Stimulated activated effector memory CD8-positive, alpha-beta T cell treated with anti-CD3 and anti-CD28 coated beads, Interleukin-12 subunit alpha, Interleukin-12 subunit beta, amount 100 ng/mL, for 72 hours (primary cell): ENCODE measurements at places on chromosomes 5 and 9.

DNA sequence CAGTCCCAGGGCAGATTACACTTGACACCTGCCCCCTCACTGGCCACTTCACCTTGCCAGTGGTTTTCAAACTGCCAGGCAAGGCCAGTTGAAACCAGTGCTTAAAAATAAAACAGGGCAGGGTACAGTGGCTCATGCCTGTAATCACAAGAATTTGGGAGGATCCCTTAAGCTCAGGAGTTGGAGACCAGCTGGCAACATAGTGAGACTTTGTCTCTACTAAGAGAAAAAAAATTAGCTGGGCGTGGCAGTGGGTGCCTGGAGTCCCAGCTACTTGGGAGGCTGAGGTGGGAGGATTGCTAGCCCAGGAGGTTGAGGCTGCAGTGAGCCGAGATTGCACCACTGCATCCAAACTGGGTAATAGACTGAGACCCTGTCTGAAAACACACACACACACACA is 58.1 kb downstream of the ROPN1L start:
- no peak for DNase-seq

GRCh38 chr9:6889868-6890267 is 132.1 kb downstream of the KDM4C start:
- DNase-seq: no peak

DNA sequence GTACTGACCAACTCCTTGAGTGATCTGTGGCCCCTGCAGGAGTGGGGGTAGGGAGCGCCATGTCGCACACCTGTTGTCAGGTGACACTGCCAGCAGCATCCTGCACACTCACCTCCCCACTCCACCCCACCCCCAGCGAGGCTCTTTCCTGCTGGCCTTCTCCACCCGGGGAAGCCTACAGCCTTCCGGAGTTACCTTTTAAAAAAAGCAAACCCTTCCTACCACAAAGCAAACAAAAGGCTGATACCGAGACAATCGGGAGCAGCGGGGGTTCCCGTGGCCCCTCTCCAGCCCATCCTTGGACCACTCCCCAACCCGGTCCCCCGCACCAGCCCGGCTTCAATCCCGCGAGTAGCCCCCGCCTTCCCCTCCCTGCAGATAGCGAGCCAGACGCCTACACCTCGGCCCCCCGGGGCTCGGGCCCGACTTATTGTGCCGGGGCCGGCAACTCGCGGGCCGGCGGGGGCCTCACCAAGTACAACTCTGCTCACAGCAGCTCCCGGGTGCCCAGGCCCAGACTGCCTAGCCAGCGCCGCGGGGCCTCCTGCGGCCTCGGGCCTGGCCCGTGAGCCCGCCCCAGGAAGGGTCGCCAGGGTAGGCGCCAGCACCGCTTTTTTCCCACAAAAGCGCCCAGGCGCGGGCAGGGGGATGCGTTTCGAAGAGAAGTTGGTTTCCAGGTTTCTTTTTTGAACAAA is 724 bp downstream of the MACROH2A1 start:
- DNase-seq: peak; percentile 69

DNA sequence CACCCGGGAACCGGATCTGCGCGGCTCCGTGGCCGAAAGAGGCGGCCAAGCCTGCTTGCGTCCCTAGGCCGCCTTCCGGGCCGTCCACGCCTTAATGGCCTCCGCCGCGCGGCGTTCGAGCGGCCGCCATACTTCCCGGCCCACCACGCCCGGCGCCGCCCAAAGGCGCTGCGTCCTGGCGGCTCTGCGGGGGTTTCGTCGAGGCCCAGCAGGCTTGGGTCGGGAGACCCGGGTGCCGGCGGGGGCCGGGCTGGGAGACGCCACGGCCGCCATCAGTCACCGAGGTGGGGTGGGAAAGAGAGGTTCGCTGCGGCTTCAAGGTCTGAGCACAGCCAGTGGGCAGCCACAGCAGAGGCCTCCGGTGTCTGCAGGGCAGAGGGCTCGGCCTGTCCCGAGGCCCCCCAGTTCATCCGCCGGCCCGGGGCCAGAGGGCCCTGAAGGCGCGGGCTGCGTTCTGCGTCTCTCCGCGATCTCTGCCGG is 545.8 kb upstream of the CDH10 start:
- DNase-seq: no peak

DNA sequence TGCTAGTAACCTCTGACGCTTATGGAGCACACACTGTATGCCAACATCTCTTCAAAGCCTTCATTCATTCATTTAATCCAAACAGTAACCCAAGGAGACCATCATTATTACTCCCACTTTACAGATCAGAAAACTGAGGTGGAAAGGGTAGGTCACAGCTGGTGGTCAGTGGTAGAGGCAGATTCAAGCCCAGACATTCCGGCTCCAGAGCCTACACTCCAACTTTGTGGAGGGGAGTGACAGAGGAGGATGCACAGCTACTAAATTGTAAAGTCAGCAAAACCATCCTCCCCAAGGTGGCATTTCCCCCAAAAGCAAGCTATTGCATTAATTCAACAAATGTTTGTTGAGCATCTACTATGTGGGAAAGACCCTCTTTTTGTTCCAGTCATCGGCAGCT is 110.5 kb upstream of the CPEB4 start:
- DNase-seq: no peak

- no peak for DNase-seq
Measured at GRCh38 chr9:111559000-111559610, 34.1 kb downstream of the ZNF483 start.

DNA sequence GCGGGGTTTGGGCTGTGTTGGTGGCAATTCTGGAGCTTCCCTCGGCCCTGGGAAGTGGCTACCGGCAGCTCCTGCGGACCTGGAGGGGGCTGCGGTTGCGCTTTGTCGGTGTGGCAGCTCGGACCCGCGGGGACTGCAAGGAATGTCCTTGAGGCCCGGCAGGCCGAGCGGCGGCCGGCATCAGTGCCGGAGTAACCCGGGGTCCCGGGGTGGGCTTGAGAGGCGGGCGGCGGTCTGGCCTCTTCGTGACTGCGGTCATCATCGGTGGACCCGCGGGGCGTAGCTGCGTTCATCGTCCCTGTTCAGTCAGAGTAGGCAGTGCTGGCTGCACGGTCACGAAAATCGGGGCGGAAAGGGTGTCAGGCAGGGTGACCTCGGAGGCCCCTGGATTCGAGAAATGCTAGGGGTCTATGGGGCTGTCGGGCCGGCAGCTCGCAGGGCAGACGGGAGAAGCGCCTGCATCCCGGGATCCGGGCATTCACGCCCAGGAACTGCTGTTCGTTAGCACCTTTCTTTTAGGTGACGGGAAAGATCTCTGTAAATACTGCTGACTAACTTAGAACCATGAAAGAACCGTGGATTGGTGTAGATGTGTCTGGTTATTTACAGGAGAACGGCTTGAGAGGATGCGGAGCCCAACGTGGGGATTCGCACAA is 474 bp downstream of the HMGCR start:
- DNase-seq: no peak

- DNase-seq: peak; percentile 90
Measured at GRCh38 chr5:139389701-139390638, at the start of gene MZB1. Gene MZB1 (minus strand): TSS chr5:139389913. CDS start chr5:139389856, 57 bp downstream.

DNA sequence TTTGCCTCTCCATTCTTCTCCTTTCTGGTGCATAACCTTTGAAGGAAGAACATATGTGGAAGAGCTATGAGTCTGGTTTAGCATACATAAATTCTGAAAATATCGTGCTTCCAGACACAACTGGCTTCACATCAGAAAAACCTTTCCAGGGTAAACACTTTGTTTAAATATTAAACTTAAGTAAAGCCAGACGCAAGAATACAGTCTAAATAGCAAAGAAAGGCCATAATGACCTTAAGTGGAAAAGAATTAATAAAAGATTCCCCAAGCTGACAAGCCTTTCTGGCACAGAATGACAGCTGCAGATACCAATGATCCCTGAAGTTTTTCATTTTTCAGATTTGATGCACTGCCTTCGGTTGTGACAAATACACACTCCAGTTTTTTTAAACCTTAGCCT is 13.5 kb upstream of the TSSK1B start:
- DNase-seq: no peak

DNA sequence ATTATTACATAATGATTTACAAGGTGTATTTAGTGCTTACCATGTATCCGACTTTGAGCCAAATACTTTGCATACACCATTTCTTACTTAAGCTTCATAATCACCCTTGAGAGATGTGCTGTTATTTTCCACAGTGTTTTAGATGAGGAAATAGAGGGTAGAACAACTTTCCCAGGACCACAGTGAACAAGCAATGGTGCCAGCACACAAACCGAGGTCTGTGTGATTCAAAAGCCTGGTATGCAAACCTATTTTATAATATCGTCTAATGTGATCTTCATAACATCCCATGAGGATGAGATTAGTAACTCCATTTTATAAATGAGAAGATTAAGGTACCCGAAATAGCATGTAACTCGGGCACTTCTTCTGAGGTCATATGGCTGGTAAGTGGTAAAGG is 294.7 kb downstream of the NSG2 start:
- no peak for DNase-seq

- DNase-seq: peak; percentile 59
Measured at GRCh38 chr9:34547960-34548611, 25.3 kb upstream of the ENHO start.

DNA sequence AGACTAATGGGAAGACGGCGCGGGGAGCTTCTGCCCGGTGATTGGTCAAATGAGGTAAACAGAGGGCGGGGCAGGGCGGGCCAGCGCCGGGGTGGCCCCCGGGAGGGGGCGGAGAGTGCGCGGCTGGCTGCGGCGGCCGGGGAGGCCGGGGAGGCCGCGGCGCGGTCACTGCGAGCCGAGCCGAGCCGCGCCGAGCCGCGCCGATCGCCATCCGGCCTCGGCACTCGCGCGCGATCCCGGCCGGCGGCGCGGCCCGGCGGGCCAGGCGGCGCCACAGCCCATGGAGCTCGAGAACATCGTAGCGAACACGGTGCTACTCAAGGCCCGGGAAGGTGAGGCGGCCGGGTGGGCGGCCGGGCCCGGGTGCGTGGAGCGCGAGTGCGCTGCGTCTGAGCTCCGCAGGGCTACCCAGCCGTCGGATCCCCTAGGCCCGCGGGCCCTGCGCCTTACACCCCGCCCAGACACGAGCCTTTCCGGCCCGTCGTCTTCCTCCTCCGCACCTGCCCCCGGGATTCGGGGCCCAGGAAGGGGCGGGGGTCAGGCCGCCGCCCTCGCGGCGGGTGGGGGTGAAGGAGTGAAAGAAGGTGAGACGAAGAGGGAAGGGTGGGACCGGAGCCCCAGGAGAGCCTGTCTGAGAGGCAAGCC is at the start of gene GRK6:
Gene GRK6, plus strand, starts transcription at position 111 of the 645 bp plus-strand sequence. Its CDS starts 170 bp downstream, at position 281.
- peak; percentile 86 for DNase-seq

GRCh38 chr5:128305341-128305740 is 221.8 kb downstream of the SLC12A2 start:
- DNase-seq: no peak

DNA sequence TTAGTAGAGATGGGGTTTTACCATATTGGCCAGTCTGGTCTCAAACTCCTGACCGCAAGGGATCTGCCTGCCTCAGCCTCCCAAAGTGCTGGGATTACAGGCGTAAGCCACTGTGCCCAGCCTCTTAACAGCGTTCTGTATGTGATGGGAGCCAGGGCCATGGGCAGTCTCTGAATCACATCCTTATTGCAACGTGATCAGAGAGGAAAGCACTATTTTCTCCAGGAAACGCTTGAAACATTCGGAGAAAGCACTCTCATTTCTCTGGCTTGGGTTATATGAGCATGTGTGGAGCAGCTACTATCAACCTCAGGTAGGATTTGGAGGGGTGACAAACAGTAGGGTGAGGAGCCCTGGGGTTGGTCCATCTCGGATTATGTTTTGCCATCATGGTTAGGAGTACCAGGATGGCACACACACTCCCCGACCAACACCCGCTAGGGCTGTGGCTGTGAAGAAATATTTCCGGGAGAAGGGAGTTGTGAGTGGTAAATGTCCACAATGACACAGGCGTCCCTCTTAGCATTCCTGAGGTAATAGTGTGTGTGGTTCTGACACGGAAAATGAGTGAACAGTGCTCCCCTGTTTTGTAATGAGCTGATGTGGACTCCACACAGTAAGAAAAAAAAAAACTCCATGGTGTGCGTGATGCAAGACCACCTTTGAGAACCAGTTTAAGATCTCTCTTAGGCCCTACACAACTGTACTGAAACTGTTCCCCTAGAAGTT is 406.2 kb upstream of the ZNF608 start:
- no peak for DNase-seq

DNA sequence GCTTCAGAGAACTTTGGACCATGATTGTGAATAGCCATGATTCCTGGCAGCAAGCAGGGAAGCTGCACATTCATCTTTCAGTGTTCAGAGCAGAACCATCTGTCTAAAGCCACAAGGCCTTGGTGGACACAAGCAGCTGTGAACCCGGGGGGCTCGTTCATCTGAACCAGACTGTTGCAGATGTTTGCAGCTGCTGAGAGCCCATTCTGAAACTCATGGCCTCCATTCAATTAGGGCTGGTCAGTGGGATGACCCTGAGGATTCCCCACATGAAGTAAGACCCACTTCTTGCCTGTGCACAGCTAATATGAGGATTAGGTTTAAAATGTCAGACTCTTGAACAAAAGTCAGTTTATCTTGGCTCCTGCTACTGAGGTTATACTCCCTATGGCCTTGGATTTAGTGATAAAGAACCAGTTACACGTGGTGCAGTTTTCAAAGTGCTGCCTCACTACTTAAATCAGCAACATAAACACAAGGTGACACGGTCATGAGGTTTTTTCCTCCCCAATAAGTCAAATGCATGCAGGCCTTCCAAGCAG is 109.8 kb upstream of the IFNK start:
- no peak for DNase-seq

- DNase-seq: no peak
Measured at GRCh38 chr5:96579711-96580110, 82.5 kb upstream of the CAST start.

GRCh38 chr5:10987925-10988504 is 227.0 kb upstream of the DAP start:
- DNase-seq: peak; percentile 76

DNA sequence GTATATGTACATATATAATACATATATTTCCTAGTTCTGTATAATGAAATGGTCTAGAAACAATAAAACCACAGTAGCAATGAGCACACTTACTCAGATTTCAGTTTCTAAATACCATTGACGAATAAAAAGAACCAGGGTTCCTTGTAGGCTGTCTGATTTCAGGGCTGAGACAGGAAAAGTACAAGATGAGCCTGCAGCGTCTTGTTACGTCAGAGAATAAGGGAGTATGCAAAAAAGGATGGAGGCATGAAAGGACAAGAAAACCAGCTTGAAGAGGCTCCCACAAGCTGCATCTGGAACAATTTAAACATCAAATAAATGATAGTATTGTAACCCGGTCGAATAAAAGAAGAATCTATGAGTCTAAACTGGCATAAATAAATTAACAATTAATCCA is 17.8 kb upstream of the TIFAB start:
- DNase-seq: no peak

- DNase-seq: no peak
Measured at GRCh38 chr9:32423371-32423770, 38.9 kb downstream of the ACO1 start.

- DNase-seq: no peak
Measured at GRCh38 chr5:96329886-96330529, 103.0 kb downstream of the PCSK1 start.
